ENCODE measurements at places on chromosomes 13 and 19.
A peak's percentile ranks its signal among the peaks of the same experiment; 100 is the strongest.

GRCh38 chr13:93375491-93375890, 148.9 kb downstream of the GPC6 start:
- DNase-seq = no peak

- peak; percentile 12 for DNase-seq
Measured at GRCh38 chr13:73142071-73142470, 83.3 kb downstream of the KLF5 start.

- DNase-seq = no peak
Measured at GRCh38 chr13:41608839-41609177, 151.5 kb downstream of the RGCC start.

GRCh38 chr13:113152691-113152983, 5.8 kb upstream of the PROZ start:
- DNase-seq = no peak

GRCh38 chr19:18735752-18736151, 52.3 kb downstream of the CRTC1 start:
- no peak for DNase-seq

DNA sequence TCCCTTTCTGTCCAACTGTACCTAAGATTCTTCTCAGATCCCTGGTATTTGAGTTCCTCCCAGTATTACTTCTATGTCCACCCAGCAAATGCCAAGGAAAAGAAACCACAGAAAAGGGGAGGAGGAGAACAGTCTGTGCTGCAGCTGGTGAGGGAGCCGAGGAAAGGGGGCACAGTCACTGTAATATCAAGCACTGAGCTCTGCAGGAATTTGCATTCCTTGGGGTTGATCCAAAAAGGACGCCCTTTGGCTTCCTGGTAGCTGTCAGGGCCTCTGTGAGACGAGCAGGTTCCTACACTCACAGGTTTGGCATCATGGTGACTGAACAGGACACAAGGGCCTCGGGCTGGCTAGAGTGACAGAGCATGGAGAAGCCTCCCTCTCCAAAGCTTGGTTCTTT, 273.4 kb downstream of the NHLRC3 start:
- no peak for DNase-seq

GRCh38 chr13:47146136-47146535, 249.3 kb upstream of the HTR2A start:
- no peak for DNase-seq

DNA sequence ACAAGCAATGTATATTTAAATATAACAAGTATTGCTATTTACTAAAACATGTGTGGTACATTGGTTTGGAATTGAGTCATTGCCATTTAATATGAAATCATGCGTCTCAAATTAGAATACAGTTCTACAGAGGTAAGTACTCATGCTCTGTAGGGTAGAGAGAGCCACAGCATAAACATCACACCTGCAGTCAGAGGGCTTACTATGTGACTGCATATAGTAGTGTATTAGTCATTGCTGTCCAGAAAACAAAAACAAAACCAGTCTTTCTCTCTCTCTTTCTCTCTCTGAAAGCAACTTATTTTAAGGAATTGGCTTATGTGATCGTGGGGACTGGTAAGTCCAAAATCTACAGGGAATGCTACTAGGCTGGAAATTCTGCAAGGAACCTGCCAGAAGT, 370.3 kb downstream of the GPC5 start:
- DNase-seq = no peak

GRCh38 chr13:52385870-52386269, 20.1 kb downstream of the THSD1 start:
- no peak for DNase-seq

- DNase-seq = no peak
Measured at GRCh38 chr13:23867027-23867491, 22.1 kb downstream of the MIPEP start.

- DNase-seq = no peak
Measured at GRCh38 chr13:75411924-75412537, 69.9 kb downstream of the TBC1D4 start.

- DNase-seq = no peak
Measured at GRCh38 chr13:71663431-71663830, 203.6 kb downstream of the DACH1 start.

DNA sequence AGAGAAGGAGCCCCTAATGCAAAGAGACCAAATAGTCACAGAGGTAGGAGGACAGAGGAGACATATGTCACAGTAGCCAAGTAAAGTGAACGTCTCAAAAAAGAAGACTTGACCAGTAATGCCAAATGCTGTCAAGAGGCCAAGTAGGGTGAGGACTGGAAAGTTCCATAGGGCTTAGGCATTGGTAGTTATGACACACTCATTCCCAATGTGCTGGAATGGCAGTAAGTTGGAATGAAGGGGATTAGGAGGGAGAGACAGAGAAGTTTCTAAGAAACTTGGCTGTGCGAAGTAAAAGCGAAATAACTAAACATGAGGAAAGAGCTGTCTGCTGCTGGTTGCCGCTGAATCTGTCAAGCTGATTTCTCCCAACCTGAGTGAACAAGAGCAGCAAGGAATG, 14.9 kb upstream of the FRY start:
- no peak for DNase-seq

DNA sequence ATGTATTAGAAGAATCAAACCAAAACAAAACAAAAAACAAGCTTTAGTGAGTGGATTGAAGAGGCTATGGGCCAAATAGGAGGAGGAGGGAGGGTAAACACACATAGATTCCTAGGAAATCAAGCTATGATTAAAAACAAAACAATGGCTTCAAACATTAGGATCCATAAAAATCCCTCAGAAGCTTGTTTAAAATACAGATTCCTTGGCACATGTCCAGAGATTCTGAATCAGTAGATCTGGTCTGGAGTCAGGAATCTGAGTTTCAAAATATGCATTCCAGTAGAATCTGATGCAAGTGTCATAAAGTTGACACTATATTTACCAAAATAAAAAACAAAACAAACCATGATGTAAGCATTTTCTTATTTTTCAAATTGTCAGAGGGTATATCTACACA, 692.8 kb upstream of the SGCG start:
- DNase-seq = no peak

GRCh38 chr13:66375756-66376155, 854.4 kb downstream of the PCDH9 start:
- no peak for DNase-seq

GRCh38 chr19:13053238-13053637, 49.4 kb downstream of the LYL1 start:
- no peak for DNase-seq

- no peak for DNase-seq
Measured at GRCh38 chr13:39952249-39953233, 297.1 kb downstream of the COG6 start.

DNA sequence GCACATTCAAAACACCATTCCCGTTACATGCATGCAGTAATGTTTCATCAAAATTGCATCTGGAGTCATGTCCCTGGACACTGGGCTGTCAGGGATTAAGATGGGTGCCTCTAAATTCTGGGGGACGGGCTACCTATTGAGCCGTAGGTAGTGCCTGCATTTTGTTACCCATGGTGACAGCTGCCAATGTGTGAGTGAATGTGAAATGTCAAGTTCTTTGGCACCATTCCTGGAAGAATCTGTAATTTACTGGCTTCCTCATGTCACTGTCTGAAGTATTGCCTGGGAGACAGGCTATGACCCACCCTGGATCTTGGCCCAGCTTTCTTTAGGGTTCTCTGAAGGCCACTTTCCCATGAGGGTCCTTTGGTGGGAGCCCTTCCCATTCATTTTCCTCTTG, 266.1 kb downstream of the TSHZ3 start:
- DNase-seq = no peak

- no peak for DNase-seq
Measured at GRCh38 chr19:38640368-38640767, 7.1 kb upstream of the ACTN4 start.

- DNase-seq = no peak
Measured at GRCh38 chr13:109548374-109548773, 238.0 kb downstream of the IRS2 start.

DNA sequence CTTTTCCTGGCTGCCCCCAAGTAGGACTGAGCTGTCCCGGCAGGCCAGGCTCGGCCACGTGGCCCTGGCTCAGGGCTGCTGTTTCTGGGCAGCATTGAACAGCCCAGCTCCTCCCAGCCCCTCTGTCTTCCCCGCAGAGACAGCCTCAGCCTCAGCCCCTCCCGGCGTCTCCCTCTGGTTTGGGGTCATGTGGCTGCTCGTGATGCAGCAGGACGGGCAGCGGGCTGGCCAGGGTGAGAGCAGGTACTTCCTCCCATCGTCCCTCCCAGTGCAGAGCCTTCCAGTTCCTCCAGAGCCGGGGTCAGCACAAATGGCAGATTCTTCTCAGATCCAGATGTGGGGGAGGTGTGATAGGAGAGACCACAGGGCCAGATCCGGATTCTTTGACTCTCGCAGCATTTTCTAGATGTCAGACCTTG, 114.6 kb downstream of the KDM4B start:
- no peak for DNase-seq

DNA sequence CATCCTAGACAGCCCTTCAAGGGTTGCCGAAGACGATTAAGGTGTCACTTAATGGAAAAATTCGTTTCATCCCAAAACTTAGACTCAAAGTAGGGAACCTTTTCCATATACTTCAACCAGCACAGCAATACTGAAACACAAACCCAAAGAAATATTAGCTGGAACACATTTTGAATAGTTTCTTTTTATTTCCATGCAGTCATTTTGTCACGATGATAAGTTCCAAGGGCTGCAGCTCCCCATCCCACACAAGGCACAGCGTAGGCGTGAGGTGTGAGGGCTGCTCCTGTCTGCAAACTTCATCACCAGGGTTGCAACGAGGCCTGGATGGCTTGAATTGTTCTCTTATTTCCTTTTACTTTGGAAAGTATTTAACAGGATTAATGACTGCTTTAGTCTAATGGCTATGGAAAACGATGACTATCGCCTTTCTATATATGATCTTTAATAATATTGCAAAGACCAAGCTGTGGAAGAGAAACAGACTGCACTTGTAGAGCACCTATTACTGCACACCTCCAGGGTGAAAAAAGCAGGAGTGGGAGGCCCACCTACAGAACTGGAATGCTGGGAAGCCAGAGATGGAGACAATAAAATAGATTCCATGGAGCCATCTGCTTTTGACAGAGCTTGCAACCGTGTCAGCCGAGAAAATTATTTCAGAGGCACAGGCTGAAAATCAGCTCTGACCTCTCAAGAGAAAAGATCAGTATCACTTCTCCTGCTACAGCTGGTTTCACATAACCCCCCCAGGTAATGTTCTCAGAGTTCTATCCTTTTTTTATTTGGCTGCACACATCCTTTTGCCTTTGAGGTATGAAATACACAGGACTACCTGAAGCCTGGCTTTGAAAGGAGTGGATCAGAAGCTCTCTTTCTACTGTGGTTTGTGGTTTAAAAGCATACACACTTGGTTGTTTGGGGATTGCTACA, 274.5 kb upstream of the NBEA start:
- no peak for DNase-seq

DNA sequence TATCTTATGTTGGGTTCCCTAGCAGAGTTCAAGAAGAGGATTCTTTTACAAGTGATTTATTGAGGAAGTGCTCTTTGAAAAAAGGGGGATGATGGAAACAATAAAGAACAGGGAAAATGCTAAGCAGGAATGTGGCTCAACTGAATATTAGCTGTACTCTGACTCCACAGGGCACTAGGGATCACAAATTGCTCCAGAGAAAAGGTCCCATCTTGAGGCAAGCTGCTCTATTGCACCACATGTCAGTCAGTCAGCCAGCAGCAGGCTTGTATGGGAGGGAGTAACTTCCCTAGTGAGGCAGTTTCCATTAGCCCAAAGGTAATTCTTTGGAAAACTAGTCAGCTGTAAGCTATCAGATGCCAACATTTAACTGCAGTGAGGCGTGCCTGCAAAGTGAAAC, 73.3 kb upstream of the FNDC3A start:
- DNase-seq = no peak

DNA sequence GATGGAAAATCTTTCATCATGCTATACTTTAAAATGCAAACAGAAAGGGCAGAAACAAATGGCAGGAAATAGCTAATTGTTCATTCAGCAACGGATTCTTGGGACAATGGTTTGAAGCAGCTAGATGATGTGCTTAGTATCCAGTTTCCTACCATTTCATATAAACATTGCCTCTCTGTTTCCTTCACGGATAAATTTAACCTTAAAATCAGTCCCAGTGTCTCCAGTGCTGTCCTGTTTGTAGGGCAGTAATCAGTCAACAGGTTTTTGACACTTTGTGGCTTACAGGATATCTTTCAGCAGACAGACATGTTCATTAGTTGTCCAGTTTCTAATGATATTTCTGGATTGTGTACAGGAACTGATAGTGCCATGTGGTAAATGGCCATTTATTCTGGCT, 24.7 kb upstream of the RB1 start:
- DNase-seq = no peak

GRCh38 chr13:31064636-31065035, 97.1 kb downstream of the HSPH1 start:
- DNase-seq = no peak

DNA sequence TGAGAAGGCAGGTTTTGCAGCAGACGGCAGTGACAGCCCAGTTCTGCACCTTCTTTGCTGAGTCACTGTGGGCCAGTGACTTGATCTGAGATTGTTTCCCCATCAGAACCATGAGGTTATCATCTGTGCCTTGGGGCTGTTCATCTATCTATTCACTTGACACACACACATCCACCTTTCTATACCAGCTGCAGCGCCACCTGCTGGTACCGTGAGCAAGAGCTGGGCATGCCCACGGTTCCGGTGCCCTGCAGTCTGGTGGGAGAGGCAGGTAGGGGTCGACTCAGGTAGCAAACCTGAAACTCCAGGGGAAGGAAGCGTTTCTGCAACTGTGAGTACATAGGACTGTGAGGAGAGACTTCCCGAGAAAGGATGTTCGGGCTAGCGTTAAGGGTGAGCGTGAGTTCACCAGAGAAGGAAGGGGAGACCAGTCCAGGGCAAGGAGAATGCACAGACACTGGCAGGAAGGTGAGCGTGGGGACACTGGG, 7.5 kb upstream of the LIN7B start:
- DNase-seq = no peak

DNA sequence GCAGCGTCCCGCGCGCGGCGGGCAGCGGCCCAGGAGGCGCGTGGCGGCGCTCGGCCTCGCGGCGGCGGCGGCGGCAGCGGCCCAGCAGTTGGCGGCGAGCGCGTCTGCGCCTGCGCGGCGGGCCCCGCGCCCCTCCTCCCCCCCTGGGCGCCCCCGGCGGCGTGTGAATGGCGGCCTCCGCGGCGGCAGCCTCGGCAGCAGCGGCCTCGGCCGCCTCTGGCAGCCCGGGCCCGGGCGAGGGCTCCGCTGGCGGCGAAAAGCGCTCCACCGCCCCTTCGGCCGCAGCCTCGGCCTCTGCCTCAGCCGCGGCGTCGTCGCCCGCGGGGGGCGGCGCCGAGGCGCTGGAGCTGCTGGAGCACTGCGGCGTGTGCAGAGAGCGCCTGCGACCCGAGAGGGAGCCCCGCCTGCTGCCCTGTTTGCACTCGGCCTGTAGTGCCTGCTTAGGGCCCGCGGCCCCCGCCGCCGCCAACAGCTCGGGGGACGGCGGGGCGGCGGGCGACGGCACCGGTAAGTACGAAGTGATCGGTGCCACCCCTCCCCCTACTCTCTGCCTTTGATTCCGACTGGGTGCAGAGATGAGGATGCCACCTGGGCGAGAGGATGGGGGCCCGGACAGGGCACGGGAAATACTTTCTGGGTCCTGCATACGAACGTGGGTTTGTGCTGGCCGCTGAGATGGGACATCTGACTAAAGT, 874 bp downstream of the TRIM28 start:
- no peak for DNase-seq

Data from HAP-1 (cell line).